ENCODE measurements at places on chromosomes 4 and X. TPM values are rescaled to one million over a fixed set of nuclear protein-coding genes. Genes with fewer than 3 reads are reported as not detected.

- DNase-seq: no peak
Observed at GRCh38 chr4:179867300-179867878, 2375.8 kb upstream of the TENM3 start.

SLITRK4 gene
- total RNA-seq: 2.5 TPM

- no peak for DNase-seq
Observed at GRCh38 chr4:31171362-31171761, 451.2 kb downstream of the PCDH7 start.

PHOX2B gene
- 3.3 TPM for total RNA-seq

HPSE gene
- total RNA-seq: 0.54 TPM

GRCh38 chr4:26402458-26402857 is 81.6 kb downstream of the RBPJ start:
- DNase-seq: no peak

DNA sequence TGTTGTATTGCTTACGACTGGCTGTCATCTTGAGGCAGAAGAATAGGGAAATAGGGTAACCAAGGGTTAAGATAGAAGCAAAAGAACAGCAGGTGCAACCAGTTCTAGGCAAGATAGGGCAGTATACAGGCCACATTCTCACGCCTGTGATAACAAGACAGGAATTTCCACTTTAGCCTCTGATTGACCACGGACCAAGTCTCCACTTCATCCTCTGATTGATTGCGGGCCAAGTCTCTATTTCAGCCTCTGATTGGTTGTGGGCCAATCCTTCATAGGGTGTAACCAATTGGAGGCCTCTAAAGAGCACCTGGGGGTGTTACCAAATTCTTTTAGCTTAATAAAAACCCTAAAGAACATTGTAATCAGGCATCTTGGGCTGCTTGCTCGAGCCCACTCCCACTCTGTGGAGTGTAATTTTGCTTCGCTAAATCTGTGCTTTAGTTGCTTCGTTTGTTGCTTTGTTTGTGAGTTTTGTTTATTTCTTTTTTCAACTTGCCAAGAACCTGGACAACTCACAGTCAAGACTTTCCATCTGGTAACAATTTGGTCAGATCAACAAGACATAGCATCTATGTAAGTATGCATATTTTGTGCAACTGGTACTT is 8.7 kb upstream of the TBC1D9 start:
- no peak for DNase-seq

DNA sequence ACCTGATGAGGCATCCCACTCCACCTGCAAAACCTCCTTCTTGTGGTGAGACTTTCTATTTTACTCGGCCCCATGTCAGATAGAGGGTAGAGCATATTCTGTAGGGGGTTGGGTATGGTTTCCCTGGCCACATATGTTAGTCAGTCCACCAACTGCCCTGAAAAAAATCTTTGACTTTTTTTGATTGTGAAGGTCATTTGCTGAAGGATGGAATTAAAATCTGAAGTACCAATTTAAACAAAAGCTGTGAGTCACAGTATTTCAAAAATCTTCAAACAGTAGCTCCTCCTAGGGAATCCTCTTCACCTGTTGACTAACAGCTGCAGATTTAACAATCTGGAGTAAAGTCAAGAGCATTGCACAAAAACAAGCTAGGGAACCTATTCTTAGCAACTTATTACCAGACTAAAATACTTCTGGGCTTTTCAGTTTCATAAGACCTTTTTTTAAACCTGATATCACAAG is 8.0 kb upstream of the CCDC110 start:
- no peak for DNase-seq

DNA sequence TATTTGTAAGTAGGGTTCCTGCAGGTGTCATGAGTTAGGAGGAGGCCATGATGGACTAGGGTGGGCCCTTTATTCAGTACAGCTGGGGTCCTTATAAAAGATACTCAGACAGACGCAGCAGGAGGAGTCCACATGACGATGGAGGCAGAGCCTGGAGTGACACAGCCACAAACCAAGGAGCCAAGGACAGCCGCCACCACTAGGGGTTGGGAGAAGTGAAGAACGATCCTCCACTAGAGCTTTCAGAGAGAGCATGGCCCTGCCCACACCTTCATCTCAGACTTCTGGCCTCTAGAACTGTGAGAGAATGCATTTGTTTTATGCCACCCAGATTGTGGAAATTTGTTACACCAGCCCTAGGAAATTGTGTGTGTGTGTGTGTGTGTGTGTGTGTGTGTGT is 31.1 kb downstream of the JAKMIP1 start:
- DNase-seq: no peak

GRCh38 chr4:12120968-12121367 is 692.3 kb upstream of the HS3ST1 start:
- no peak for DNase-seq

DNA sequence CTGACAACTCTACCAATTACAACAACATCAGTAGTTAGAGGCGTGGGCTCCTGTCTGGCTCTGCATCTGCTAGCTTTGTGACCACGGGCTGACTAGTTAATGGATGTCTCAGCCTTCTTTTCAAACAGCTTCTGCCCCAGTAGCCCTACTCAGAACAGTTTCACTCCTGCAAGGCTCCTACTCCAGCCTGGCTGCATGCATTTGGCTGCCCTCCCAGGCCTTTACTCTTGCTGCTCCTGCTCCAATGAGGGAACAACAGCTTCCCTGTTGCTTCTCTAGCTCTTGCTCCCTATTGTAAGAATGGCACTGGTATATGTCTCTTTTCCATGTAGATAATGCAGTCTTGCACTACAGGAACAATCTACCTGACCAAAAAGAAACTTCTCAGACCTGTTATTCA is 93.3 kb downstream of the TTC29 start:
- DNase-seq: no peak

USP27X gene
- total RNA-seq: 3.6 TPM

DNA sequence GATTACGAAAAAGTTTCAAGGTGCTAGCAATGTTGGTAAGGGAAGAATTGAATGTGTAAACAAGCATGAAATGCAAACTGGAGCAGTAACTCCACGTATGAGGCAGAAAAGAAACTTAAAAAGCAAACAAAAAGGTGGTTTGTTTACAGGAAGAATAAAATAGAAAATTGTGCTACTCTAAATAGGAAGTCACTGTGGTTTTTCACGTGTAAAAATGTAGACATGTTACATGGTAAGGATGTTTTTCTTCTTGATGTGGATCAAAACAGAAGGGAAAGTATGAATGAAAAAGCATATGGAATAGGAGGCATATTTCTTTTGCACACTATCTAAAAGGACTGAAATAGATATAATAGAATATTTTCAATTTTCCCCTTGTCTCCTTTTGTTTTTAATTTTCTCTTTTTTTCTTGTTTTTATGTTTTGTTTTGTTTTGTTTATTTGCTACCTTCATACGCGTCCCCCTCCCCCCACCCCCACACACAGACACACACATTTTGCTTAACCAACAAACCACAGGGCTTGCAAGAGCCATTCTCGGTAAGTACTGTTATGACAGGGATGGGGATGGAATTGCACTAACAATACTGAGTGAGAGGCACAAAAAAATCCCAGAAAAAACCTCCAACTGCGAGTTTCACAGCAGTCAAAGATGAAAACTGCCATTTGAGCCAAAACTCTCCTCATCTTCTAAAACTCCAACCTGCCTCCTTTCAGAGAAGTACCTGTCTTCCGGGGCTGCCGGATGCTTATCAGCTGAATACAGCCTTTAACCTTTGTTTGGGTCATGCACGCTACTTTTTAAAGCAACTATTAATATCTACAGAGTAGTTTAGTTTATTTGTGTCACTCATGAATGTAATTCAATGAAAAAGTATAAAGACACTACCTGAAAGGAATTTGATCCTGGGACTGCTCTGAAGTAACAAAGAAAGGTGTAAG is 135.8 kb downstream of the IL15 start:
- DNase-seq: no peak

WDR1 gene
- 236 TPM for total RNA-seq

DTHD1 gene
- total RNA-seq: 0.16 TPM

GRCh38 chrX:17475449-17476217 is 100.6 kb downstream of the NHS start:
- DNase-seq: no peak

RS1 gene
- total RNA-seq: not detected

DNA sequence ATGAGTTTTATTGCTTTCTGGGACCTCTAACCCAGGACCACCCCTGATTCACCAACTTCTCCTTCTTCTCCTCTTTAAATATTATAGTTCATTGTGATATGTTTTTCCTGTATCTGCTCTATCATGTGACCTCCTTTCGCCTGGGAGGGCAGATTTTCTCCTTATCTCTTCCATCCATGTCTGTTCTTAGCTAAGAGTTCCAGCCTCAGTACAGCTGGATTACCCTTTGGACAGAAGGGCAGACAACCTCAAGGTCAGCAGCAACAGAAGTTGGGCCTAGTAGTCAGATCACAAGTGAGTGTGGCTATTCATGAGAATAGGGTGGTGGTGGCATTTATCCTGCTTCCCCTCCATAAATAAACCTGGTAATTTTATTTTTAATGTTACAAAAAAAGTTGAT is 5.7 kb upstream of the XK start:
- no peak for DNase-seq

TBC1D9 gene
- 10.0 TPM for total RNA-seq

DNA sequence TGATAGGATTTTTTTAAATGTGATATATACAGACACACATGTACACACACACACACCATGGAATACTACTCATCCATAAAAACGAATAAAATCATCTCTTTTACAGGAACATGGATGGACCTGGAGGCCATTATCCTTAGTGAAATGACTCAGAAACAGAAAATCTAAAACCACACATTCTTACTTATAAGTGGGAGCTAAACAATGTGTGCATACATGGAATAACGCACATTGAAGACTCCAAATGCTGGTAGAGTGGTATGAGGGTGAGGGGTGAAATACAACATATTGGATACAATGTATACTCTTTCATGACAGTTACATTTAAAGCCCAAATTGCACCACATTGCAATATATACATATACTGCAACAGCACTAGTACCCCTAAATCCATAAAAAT is 120.2 kb upstream of the ADGRL3 start:
- no peak for DNase-seq

- DNase-seq: no peak
Observed at GRCh38 chr4:184288451-184289178, 70.9 kb upstream of the ENPP6 start.

VEGFC gene
- total RNA-seq: 11.1 TPM

DNA sequence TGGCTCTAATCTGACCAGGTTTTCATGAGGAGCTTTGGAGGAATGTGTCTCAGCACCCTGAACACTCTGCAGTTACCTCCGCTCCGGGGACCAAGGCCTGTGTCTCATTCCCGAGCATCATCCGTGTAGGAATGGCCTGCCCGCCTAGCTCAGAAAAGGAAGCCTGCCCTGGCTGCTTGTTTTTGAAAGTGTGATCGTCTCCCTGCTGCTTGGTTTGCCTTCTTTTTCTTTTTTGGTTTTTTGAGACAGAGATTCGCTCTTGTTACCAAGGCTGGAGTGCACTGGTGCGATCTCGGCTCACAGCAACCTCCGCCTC is 73.3 kb downstream of the CRLF2 start:
- DNase-seq: peak; percentile 9
